ENCODE measurements at places on chromosomes 12 and 14.

DNA sequence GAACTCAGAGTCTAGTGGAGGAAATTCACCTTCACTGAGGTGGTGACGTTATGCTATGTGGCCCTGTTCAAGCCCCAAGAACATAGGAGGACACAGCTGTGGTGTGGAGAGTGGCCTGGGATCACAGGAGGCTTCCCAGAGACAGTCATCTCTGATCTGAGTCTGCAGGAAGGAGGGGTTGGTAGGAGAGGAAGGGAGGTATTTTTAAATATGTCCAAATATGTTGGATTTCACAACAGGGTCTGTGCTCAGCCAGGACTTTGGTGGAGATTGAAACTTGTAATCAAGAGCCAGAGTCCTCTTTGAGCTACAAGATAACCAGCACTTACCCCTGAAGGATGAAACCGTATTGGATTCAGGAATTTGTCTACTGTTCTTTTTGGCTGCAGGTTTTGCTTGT is 26.4 kb upstream of the MED13L start:
- DNase-seq: no peak

GRCh38 chr12:53750812-53751335 is 905 bp downstream of the CISTR start:
- no peak for DNase-seq

GRCh38 chr14:92658160-92658559 is 90.3 kb downstream of the LGMN start:
- DNase-seq: no peak

GRCh38 chr12:128914908-128915563 is 61.8 kb downstream of the GLT1D1 start:
- DNase-seq: no peak

DNA sequence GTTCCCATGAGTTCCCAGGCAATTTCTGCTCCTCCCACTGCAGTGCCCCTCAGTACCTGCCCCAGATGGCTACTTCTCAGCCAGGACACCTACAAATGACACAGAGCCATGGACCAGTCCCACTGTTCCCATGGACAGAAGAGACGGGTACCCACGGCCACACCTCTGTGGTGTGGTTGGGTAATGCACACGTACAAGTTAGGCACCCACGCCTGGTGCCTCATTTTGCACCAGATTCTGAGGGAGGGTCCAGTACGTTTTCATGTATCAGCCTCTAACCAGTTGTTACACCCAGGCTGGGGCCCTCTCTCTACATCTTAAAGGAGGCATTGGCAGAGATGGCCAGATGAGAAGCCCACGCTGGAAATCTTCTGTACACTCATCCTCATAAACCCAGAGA is 114.0 kb downstream of the DICER1 start:
- DNase-seq: no peak

DNA sequence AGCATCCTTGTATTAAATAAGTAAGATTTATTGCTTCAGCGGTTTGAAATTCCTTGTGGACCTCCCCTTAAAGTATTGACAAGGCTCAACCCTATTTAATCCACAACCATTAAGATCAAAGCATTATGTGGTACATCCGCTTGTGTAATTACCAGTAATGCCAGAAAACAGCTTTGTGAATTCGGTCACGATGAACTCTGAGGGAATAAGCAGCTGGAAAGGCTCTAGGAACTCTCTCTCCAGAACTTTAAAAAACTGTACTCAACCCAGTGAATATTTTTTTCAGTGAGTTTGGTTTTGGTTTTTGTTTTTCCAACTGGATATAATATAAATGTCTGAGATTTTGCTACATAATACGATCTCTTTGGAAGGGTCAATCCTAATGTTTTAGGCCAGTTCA is 49.3 kb upstream of the DIO2 start:
- DNase-seq: no peak

GRCh38 chr14:49417790-49418189 is 168.4 kb downstream of the RPS29 start:
- no peak for DNase-seq

DNA sequence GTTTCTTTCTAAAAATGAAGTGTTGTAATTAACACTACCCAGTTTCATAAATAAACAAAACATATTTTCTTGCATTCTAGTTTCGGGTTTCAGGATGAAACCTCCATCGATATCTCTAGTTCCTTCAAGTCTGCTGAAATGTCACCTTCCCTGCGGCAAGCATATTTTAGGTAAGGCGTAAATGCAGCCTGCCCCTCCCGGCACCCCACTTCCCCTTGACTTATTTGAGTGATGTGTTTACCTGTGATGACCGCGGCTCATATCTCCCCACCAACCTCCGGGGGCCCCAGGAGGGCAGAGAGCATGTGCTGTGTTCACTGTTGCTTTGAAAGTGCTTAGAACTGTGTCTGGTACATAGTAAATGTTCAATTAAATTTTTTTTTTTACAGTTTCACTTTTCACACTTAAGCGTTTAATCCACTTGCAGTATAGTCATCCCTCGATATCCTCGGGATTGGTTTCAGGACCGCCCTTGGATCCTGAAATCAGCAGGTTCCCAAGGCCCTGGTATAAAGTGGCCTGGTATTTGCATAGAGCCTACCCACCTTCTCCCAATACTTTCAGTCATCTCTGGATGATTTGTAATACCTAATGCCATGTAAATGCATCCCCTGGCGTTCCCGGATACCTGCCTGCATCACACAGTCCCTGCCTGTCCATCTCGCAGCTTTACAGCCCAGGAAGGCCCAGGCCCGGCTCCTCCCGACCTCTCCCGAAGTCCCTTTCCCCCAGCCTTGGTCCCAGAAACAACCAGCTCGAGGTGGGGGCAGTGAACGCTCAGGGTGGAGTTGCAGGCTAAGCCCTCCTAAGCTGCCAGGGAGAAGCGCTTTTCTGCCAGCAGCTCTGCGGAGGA is 40.2 kb upstream of the FBRSL1 start:
- DNase-seq: no peak

DNA sequence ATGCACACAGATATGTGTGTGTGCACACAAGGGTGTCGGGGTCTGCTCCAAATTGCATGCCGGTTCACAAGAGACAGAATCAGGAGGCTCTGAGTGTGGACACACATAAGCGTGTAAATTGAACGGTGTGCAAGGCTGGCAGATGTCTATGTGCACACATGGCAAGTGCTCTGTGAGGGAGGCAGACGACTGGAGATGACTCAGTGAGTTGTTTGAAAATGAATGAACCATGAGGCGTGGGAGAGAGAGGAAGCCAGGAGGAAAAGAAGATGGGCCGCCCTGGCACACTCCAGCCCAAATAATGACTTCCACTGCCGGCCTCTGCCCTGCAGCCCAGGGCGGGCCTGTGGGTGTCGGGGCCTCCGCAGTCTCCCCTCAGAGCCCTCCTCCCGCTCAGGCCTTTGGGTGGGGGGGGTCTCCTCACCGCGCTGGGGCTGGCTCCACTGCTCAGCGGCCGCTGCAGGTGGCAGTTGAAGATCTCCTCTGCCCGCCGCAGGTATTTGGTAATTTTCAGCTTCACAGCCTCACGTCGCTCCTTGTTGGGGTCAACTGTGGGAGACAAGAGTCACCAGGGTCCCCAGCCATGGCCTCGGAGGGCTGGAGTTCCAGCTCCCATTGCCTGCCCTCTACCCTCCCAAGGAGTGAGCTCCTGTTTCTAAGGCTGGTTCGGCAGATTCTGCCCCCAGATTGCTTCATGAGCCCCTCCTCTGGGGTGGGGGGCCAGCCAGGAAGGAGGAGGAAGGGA is 3.5 kb downstream of the RPS6KL1 start:
- no peak for DNase-seq

GRCh38 chr14:21098076-21098891 is at the start of gene ZNF219:
Gene ZNF219 (minus strand): TSS chr14:21098655. CDS start chr14:21093591, 5,064 bp downstream.
- DNase-seq: no peak

GRCh38 chr14:23413681-23414080 is 5.6 kb upstream of the MYH6 start:
- DNase-seq: no peak
